GM12892 (cell line): ENCODE measurements at places on chromosomes 1 and 21.

GRCh38 chr1:247441606-247442005, 16.3 kb downstream of the OR2B11 start:
- no peak for DNase-seq

DNA sequence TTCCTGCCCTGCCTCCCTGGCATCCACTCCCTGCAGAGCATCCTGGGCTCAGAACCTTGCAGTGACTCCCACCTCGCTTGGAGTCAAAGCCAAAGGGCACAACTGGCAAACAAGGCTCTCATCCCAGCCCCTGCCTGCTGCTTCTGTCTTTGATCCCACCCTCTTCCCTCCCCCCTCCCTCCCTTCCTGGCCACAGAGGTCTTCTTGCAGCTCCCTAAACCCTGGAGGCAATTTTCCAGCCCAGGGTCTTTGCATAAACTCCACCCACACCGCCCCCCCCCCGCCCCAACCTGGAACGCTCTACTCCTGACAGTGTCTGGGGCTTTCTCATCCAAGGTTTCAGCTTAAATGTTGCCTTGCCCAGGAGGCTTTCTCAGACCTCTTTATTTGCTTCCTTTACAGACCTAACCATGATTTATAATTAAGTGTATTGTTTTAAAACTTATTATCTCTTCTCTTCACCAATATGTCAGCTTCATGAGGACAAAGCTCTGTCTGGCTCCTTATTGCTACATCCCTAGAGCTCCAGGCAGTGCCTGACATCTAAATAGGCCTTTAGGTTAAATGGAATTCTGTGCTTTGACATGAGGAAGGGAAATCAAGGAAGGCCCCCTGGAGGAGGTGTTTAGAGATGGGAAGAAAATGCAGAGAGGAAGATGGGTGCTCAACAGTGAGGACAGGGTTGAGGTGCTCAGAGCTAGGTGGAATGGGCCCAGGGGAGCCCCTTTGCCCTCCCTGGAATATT, 37.7 kb upstream of the PADI1 start:
- DNase-seq = no peak

- no peak for DNase-seq
These were observed 135.0 kb upstream of the COL6A1 start for GRCh38 chr21:45846373-45847160.

DNA sequence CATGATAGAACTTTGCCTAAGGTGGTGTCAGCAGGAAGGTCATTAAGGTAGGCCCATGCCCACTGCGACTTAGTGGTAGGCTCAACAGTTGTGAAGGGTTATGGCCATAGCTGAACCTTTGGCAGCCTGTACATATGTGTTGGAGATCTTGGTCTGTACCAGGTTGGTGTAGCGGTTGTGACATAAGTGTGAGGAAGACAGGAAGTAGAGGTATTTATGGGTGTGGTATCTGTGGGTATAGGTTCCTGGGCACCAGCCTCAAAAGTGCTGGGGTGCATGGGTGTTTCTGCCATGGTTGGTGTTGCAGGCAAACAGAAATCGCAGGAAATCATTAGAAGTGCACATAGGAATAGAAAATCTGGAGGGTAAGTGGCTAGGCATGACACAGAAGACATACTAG, 18.6 kb upstream of the LRIF1 start:
- no peak for DNase-seq

- DNase-seq = no peak
These were observed 337.5 kb downstream of the KCNH1 start for GRCh38 chr1:210796421-210796820.

DNA sequence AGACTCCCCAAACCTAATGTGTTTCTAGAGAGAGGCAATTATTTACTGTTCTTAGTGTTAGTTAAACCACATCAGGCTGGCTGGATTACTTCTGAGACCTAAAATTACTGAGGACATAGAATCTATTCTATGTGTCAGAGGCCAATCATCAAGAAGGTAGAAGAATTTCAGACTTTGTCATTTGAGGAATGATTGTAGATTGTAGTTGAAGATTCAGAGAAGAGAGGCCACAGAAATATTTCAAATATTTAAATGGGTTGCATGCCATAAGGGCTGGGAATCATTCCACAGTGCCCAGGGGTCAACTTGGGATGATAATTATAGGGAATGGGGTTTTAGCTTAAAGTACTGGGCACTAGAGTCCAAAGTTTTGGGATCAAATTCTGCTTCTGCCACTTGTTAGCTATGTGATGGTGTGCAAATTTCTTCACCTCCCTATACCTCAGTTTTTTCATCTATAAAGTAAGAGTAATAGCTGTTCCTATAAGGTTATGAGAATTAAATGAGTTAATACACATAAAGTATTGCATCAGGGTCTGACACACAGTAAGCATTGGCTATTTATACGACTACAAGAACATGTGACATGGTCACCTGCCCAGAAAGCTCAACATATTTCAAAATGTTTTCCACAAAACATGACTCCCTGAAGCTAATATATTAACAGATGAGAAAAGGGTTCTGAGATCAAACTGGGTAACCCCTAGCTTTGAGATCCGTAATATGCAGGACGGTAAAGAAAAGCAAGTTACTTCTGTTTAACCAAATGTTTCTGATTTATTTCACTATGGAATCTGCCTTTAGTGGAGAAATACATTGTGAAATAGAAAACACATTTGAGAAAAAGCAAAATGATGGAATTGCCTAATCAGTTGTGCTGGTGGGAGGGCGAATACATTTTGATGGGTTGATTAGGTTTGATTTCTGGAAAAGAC, 69.7 kb upstream of the SPAG17 start:
- no peak for DNase-seq

DNA sequence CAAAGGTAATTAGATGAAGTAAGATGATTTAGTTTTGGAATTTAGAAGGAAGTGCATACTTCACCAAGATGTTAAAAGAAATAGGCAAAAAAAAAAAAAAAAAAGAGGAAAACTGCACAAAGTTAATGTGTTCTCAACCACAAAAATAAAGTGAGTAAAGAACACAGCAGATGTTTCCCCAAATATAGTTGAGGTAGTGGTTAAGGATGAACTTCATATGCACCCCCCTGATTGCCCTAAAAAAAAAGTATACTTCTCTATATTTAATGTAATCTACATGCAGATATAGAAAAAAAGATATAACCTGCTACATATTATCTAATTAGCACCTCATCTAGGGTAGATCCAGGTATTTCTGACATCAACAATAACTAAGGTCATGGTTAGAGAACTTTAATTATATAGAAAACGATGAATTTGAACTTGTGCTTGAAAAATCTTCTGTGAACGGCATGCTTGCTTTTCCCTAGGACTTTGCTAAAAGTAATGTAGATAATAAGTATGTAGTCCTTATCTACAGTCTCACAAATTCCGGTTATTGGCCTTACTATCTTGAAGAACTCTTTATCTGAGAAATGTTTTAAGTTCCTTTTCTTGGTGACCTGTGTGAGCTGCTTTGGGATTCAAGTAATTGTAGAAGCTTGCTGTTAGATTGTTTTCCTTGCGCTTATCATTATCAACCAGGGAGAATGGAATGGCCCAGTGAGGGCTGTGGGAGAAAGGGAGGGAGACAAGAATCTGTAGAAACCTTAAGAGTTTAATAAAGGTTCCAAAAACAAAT, 70.1 kb upstream of the LRRC7 start:
- no peak for DNase-seq

DNA sequence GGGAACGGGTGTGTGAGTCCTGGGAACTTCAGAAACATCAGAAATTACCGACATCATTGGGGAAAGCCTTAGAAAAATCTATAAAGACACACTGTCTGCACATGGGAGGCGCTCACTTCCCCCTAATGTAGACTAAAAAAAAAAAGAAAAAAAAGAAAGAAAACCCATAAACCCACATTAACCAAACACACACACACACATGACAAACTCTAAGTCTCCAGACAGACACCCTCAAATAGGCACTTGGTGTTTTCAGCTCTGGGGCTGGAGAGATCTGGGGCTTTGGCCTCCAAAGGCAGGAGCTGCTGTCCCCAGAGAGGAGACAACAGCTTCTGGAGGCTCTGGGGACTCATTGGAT, 13.2 kb upstream of the SDHB start:
- no peak for DNase-seq

DNA sequence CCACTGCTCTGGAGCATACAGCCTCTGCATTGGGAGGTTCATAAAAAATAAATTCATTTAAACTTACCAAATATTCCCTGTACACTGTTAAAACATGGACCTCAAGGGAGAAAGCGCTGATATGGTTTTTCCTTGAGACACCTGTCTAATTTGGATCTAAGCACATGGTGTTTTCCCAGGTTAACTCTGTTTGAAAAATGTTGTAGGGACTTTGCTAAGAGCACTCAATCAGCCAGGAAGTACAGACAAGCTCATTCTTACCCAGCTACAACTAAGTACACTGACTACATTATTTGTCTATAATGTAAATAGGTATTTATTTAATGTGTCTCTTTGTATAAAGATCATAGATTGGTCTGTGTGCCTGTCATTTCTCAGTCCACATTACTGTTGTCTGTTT, 61.8 kb upstream of the BCAR3 start:
- no peak for DNase-seq

DNA sequence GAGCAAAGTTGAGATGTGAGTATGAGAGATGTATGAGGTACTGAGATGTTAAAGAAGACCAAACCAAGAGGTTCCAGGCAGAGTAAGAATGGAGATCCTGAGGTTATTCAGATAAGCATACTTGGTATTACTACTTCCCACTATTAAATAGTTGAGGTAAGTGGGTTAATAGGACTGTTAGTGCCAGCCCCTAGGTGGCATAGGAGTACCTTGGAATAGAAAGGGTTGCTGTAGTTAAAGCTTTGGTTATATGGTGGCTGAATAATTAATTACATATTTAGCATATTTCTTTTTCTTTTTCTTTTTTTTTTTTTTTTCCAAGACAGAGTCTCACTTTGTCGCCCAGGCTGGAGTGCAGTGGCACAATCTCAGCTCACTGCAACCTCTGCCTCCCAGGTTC, 397.9 kb upstream of the TMPRSS15 start:
- DNase-seq = no peak

DNA sequence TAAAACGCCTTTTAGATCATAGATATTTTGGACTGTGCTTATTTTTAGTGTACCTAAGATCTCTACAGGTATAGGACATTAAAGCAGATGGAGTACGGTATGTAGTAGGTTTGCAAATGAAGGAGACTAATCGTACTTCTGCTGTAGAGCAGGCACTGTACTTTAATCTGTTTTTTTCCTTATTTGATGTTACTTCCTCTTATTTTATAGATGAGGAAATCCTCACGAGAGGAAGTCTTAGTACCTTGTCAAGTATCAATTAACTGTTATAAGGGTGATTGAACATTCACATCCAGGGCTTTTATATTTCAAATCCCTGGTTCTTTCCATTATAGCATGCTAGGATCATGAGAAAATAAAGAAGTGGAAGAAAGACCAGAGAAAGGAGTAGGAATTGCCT, 41.1 kb downstream of the CACHD1 start:
- no peak for DNase-seq

GRCh38 chr1:244192325-244192724, 141.2 kb downstream of the ZBTB18 start:
- no peak for DNase-seq

DNA sequence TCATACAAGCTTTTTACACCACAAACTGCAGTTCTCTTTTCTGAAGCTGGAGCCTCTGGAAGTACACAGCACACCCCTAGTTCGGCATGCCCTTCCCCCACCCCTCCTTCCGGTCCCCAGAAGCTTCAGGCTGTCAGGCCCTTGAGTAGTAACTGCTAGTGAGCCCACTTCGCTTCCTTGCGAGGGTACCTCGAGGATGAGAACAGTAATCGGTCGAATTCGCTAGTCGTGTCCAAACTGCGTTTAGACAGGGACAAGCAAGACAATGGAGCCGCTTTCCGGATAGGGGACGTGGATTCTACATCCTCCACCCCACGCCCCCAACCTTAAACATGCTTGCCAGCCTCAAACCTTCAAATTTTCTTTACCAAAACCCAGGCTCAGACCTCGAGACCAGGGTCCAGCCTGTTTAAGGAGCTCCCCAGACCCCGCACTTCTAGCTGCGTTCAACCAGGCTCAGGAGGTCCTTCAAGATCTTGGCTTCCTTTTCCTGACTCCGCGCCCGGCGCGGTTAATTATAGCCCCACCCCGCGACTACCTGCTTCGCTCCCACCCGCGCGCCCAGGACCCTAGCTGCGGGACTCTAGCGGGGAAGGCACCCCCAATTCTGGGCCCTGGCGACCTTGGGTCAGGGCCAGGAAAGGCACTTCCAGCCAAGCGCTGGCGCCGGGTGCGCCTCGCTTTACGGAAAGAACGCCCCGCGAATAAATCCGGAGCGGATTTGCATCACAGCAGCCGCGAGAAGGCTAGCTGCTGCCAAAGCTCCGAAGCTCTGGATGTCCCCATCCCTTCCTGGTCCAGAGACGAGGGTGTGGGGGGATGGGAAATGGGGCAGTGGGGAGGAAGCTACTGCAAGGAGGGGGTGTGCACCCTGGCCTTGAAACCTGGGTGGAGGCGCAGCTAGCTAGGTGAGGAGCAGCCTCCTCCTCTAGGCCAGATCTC, 8.1 kb upstream of the TSPAN1 start:
- DNase-seq = peak; percentile 63

GRCh38 chr1:153542956-153543711, 2.4 kb upstream of the S100A5 start:
- DNase-seq = no peak

GRCh38 chr1:51736702-51737101, 119.8 kb downstream of the OSBPL9 start:
- DNase-seq = no peak

DNA sequence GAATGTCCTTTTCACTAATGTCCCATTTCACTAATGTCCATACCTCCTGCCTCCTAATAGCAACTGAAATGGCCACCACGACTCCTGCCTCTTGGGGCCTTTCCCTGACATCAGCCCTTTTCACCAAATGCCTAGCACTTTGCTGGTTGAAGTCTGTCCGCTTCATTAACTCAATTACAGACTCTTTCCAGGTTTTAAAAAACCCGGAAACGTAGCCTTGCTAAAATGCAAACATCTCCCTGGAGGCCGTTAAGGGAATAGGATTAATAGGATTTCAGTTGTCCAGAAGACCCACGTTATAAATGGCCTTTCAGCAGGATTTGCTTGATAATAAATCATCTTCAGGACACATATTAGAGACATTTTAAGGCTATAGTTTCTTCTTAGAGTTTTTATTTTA, 25.7 kb upstream of the ERO1B start:
- DNase-seq = no peak
